Type B pancreatic cell (in vitro differentiated cells): ENCODE measurements at places on chromosomes 5 and 9.

DNA sequence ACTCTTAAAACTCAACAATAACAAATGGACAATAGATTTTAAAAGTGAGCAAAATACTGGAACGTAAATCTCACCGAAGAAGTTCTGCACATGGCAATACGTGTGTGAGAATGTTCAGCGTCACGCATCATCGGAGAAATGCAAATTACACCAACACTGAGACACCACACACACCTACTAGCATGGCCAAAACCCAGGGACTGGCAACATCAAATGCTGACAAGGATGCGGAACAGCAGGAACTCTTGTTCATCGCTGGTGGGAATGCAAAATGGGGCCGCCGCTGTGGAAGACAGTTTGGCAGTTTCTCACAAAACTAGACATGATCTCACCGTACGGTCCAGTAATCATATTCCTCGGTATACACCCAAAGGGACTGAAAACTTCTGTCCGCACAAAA lies 21.6 kb upstream of the CLPTM1L start:
- DNase-seq, result no peak

GRCh38 chr9:105286098-105286497 lies 41.6 kb downstream of the SLC44A1 start:
- DNase-seq, result no peak

DNA sequence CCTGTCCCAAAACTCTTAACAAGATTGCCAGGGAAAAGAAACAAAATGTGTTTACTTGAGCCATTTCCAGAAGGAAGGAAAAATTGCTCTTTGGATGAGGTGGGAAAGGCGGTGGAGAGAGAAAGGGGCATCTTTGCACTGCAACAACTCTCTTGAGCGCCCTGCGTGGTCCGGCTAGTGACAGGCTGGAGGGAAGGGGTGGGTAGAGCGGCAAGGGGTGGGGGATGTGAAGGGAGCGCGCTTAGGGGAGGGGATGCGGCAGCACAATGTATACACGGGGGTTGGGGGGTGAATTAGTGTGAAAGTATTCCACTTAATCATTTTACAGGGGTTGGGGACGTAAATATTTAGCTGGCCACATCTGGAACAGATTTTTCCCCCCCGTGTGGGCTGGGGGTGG lies 1.3 kb downstream of the FGF10 start:
- no peak for DNase-seq

GRCh38 chr5:129199308-129199707 lies 104.8 kb downstream of the ISOC1 start:
- DNase-seq, result no peak

DNA sequence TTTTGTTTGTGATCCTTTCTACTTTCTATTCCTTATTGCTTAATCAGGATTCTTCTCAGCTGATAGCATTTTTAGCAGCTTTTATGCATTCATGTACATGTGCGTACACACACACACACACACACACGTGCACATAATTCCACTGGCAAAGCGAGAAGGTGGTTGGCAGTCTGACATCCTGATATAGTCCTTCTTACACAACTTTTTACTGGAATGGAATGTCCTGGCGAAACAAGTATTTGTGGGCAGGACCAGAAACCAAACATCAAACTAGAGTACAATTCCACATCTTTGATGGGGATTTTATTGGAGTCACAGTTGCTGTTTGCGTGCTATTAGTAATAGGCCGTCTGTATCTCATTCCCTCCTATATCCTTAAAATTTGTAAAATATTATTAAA lies 356.5 kb downstream of the CCDC171 start:
- DNase-seq, result no peak

- DNase-seq, result no peak
Observed at GRCh38 chr5:51039424-51040329, 343.6 kb upstream of the ISL1 start.

GRCh38 chr9:100602342-100602801 lies 24.5 kb downstream of the CAVIN4 start:
- no peak for DNase-seq

DNA sequence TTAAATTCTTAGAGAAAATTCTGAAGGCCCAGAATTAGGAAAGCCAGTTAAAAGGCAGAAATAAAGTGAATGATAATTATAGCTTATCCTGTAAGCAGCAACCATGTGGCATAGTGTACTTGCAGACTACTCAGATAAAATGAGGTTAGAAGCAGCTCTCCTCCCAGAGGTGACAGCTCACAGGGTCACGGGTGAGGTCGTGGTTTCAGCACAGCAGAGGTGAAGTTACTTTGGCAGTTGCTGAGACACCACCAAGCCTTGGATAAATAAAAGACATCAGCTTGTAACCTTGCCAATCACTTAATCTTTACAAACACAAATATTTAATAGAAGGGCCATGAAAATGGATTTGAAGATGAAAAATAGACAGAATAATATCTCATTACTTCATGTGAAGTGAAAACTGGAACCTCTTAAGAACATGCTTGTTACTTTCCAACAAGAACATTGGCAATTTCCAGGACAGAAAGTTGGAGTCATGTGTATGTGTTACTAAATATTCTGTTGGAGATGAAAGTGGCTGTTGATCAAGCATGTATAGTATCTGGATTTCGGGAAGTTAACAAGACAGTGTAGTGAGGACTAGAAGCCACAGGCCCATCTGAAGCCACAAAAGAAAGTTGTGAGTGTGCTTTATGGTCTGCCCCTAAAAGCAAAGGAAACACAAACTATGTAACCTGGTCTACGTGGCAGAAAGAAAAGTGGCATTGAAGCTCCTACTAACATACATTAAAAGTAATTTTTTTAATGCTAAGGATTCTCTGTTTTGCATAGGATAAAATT lies 134.4 kb downstream of the ERCC6L2 start:
- no peak for DNase-seq

GRCh38 chr9:137720571-137721110 lies 101.8 kb downstream of the EHMT1 start:
- no peak for DNase-seq

DNA sequence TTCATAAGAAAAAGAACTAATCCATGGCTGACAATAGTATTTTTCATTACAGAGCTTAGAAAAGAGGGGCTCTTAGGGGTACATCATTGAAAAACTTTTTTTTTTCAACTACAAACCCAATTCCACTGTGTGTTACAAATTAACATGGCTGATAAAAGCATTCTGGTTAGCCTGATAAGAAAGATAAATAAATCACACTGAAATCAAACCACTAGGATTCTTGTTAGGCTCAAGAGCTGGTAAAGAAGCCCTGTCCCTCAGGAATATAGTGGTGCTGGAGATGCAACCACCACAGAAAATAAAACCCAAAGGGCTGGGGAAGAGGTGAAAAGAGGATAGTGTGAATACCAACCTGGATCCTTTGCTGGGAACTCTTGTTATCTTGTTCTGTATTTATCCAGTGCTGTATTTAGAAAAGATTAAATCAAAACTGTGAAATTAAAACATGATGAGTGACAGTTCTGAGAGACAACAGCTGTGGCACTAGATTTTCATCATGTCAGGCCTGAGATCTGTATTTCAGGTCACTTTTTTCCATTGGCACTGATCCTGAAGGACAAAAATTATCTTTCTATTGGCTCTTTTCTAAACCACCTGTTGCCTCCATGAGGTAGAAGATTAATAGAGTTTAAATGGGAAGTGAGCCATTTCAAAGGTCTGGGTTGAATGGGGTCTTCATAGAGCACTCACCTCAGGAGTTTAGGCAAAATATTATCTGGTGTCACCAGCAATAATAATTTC lies 118.6 kb downstream of the ARRDC3 start:
- no peak for DNase-seq

DNA sequence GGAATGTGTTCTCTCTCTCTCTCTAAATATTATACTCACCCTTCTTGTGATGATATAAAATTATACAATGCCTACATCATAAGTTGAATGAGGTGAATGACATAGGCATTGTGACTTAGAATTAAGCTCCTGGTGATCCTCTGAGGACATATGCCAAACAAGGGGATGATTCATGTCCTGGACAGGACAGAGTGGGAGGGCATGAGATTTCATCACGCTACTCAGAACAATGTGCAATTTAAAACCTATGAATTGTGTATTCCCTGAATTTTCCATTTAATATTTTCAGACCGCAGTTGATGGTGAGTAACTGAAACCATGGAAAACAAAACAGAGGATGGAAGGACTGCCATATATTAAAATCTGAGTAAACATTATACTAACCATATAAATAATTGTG lies 782.2 kb upstream of the NUDT12 start:
- no peak for DNase-seq

GRCh38 chr5:127518319-127518621 lies 830 bp downstream of the PRRC1 start:
- no peak for DNase-seq

DNA sequence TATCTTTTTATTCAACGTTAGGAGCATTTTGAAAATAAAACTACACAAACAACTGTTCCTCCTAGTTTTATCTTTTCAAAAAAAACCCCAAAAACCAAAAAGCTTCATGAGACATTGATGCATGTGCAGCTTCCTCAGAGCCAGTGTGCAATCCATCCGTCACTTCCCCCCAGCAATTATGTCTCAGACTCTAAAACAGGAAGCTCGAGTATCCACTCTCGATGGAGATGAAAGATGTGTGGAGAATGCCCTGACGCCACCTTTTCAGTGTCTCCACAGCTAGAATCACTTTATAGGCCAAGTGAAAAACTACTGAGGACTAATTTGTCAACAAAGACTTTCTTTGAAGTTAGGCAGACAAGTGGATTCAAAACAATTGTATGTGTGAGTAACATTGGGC lies 408.9 kb upstream of the SMARCA2 start:
- DNase-seq, result no peak

DNA sequence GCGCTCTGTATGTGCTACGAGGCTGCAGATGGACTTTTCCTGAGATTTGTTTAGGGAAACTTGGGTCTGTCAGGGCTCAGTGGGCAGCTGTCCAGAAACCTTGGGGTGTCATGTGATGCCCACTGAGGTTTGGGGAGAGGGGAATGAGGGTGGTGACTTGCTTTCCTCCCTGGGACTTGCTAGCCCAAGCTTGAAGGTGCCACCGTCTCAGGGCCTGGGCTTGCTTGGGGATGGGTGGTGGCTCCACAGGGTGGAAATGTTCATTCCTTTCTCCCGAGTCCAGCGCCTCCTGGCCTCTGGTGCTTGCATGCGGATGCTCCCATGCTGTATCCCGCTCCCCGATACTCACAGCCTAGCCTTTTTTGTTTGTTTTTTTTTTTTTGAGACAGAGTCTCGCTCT lies 33.3 kb downstream of the ZNF618 start:
- no peak for DNase-seq

DNA sequence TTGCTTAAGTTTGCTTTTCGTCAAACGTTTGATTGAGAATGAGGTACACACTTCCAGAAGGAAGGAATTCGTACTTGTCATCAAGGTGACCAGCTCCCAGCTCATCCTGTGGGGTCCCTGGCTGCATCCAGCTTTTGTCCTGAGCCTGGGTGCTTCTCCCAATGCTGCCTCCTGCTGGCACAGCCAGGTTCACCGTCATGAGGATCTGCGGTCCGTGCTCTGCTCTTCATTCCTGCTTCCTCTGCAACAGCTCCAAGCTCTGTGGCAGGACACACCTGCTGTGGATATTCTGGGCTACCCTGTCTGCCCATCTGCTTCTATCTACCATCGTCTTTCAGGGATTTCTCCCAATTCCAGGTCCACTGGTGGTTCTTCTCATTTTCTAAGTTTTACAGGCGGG lies 13.3 kb upstream of the UBE2QL1 start:
- DNase-seq, result no peak

- no peak for DNase-seq
Observed at GRCh38 chr9:134187891-134188385, 23.6 kb upstream of the RNU6ATAC start.

GRCh38 chr5:54876-55569 lies 36.9 kb upstream of the PLEKHG4B start:
- no peak for DNase-seq

GRCh38 chr5:38719916-38720315 lies 125.9 kb upstream of the OSMR start:
- no peak for DNase-seq

DNA sequence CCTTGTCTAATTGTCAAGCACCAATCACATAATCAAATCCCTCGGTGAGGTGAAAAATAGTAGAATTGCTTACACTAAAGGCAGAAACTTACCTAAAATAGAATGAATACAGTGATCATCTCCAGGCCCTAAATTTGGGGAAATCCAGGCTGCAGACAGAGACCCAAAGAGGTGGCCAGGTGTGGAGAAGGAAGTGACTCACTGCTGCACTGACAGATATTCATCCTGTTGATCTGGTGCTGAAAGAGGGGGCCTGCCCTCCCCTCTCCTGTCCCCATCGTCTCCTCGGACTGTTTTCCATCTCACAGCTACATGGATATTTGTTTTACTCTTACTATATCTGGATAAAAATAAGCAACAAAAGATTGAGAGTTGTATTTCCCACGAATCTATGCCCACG lies 15.9 kb downstream of the OR2Y1 start:
- DNase-seq, result no peak

DNA sequence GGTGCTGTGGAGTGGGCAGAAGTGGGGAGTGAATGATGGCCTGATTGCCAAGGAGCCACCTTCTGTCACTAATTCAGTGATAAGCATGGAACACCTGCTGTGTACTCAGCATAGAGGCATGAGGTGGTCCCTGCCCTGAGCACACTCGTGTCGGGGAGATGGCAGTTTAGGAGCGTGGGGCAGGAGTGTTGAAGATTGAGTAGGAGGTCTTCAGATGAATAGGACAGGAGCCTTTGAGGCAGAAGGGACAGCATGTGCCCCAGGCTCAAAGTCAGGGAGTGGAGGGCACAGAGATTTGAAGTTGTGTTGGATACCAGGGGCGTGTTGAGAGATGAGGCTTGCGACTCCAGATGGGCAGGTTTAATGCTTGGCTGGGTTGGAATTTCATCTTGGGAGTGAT lies 55.0 kb downstream of the ZNF618 start:
- no peak for DNase-seq

- DNase-seq, result no peak
Observed at GRCh38 chr5:113552137-113552536, 38.6 kb downstream of the YTHDC2 start.
